GM10248 (cell line): ENCODE measurements at places on chromosomes 11 and 22.

- DNase-seq = no peak
Observed at GRCh38 chr11:67646535-67647336, 3.8 kb downstream of the ACY3 start.

GRCh38 chr11:119316016-119316728, 758 bp downstream of the MCAM start:
- no peak for DNase-seq

GRCh38 chr11:67996622-67997474, 7.0 kb downstream of the UNC93B1 start:
- DNase-seq = no peak

DNA sequence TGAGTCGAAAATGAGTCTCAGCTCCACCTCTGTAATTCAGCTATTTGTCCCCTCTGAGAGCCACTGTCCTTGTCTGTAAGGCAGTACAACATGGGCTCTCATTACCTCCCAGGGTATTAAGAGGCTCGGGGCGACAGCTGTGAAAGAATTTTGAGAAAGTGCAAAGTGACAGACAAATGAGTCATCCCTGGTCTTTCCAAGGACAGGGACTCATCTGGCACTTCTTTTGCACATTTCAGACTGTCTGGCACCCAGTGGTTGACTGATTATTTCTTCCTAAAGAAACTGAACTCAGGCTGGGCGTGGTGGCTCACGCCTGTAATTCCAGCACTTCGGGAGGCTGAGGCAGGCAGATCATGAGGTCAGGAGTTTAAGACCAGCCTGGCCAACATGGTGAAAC, 62.1 kb upstream of the ARFGAP3 start:
- no peak for DNase-seq

DNA sequence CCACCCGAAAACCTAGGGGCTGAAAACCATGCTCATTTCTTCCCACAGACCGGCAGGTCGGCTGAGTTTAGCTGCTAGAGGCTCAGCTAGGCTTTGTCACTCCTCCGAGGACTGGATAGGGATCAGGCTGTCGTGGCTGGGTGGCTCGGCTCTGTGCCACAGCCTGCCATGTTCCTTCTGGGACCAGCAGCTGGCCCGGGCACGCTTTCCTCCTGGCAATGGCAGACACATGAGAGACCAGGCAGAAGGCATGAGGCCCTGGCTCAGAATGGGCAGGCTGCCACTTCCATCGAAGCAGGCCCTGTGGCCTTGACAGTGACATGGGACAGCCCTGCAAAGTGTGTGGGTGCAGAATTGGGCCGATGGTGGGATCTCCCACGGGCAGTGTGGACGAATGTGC, 20.9 kb downstream of the PARVG start:
- DNase-seq = no peak

DNA sequence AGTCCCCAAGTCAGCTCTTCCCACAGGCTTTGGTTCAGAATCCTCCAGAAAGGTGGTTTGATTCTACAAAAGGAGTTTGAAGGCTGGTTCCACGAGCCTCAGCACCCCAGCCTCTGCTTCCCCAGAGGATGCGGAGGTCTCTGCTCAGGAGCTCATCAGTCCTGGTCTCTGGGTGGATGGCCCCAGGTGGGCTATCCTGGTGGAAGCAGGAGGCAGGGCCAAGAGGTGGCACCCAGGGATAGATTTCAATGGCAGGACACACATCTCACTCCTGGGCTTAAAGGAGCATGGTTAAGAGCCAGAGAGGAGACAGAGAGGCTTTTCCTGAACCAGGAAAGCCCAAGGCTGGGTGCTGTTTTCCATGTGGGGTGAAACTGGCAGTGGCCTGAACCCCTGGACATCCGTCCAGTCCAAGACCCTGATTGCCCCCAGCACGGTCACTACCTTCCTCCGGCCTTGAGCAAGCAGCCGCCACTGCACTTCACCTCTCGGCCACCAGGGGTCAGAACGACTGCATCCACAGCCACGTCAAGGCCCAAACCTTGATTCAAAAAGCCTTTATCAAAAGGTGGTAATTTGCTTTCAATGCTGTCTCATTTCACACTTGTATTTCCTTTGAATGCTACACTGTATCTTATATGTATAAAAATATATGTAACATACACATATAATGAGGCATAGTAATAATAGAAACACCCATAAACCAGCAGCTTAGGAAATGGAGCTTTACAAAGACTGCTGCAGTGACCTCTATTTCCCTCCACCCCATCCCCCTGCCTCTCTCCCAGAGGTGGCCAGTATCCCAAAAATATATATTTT, 19.3 kb upstream of the FXYD2 start:
- DNase-seq = peak; percentile 71

DNA sequence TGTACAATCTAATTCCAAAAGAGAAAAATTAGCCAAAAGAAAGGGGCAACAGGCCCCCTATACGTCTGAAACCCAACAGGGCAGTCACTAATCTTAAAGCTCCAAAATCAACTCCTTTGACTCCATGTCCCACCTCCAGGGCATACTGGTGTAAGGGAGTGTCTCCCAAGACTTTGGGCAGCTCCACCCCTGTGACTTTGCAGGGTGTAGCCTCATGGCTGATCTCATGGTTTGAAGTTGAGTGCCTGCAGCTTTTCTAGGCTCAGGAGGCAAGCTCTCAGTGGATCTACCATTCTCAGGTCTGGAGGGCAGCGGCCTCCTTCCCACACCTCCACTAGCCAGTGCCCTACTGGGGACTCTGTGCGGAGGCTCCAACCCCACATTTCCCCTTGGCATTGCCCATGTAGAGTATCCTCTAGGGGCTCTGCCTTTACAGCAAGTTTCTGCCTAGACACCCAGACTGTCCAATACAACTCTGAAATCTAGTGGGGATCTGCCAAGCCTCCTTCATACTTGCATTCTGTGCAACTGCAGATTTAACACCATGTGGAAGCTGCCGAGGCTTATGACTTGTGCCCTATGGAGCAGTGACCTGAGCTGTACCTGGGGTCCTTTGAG, 94.5 kb downstream of the TRIM29 start:
- no peak for DNase-seq

- no peak for DNase-seq
Observed at GRCh38 chr11:6862961-6863360, at the start of gene OR10A2. OR10A2 (plus strand) TSS chr11:6863057; CDS start chr11:6869755, 6,698 bp downstream.

DNA sequence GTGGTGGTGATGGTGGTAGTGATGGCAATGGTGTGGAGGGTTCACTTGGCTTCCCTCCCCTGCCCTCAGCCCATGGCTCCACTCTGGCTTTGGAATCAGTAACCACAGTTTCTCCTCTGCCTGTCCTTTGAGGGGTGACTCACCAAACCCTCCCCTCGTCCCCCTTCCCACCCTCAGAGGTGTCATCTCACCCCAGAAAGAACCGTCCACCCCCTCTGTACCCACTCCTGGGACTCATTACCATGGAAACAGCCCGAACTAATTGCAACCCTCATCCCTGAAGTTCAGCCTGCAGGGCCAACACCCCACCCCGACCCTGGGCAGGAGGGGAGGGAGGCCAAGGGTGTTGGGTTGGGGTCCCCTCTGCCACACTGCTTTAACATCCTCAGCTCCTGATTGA, 26.6 kb downstream of the PHLDB1 start:
- no peak for DNase-seq
